ENCODE measurements at places on chromosomes 6 and 20. TPM values are rescaled to one million over a fixed set of nuclear protein-coding genes. Genes with fewer than 3 reads are reported as not detected.

GRCh38 chr20:37398750-37399621, 53.0 kb downstream of the SRC start:
- no peak for DNase-seq

GRCh38 chr6:119653329-119653728, 303.8 kb upstream of the MAN1A1 start:
- no peak for DNase-seq

- DNase-seq = no peak
Measured at GRCh38 chr6:127404133-127404532, 55.1 kb downstream of the KIAA0408 start.

DNA sequence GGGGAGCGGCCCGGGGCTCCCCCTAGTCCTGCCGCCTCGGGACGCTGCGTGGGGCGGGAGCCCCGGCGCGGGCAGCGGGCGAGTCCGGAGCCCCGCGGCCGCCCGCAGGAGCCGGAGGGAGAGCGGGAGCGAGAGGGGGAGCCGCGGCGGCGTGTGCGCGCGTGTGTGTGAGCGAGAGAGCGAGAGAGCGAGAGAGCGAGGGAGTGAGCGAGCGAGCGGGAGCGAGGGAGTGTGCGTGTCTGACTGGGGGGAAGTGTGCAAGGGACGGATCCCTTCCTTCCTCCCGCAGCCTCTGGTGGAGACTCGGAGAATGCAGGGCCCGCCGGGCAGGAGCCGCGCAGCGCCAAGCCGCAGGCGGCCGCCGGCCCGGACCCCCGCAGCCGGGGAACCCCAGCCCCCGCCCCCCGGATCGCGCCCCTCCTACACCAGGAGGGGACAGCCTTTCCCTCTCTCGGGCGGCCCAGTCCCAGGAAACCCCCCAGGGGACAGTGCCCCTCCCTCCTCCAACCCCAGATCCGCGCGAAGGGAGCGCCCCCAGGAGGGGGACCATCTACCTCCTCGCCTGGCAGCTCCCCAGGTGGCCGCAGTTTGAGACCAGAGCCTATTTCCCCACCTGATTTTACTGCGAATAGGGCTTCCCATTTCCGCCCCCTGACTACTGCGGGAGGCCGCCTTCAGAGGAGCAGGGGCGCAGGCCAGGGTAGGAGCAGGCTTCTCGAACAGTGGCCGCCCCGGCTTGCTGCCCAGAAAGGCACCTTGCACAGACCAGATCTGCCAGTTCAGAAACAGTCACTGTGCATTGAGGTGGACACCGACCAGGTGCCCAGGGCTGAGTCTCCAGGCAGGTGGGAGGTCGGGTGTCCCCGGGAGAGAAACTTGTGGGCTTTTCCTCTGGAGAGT, at the start of gene CDH22:
Gene CDH22 (minus strand): TSS at position 241 of the 900 bp plus-strand sequence. CDS start 57,204 bp downstream, outside the sequence.
- DNase-seq = peak; percentile 83

Gene VSTM2L
- total RNA-seq = 15.9 TPM

Gene DPPA5
- total RNA-seq = not detected

Gene TCP1
- total RNA-seq = 254 TPM

Gene WFDC12
- not detected for total RNA-seq

Gene FRK
- total RNA-seq = 0.37 TPM
